CD4-positive, alpha-beta T cell (primary cell): ENCODE measurements at places on chromosomes 1 and 21.

DNA sequence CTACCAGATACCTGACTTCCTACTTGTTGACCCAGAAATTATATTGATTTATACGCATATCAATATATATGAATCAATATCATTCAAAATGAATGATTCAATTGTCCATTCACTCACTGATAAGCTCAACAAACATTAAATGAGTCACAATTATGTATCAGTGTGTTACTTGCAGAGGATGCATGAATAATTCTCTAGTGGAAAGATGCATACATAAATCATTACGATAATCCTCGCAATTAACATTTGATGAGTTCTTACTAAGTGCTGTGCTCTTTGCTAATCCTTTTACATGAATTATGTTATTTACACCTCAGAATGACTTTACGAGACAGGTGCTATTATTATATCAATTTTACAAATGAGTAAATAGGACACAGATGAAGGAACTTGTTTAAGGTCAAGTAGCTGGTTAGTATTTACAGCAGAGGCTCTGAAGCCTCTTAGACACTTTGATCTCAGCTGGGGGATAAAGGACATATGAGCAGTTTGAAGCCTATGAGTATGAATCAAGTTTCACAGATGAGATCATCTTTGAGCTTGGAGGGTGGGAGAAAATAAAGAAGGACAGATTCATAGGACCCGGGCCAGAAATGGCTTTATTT lies 112.8 kb upstream of the ADAMTS5 start:
- DNase-seq = no peak

DNA sequence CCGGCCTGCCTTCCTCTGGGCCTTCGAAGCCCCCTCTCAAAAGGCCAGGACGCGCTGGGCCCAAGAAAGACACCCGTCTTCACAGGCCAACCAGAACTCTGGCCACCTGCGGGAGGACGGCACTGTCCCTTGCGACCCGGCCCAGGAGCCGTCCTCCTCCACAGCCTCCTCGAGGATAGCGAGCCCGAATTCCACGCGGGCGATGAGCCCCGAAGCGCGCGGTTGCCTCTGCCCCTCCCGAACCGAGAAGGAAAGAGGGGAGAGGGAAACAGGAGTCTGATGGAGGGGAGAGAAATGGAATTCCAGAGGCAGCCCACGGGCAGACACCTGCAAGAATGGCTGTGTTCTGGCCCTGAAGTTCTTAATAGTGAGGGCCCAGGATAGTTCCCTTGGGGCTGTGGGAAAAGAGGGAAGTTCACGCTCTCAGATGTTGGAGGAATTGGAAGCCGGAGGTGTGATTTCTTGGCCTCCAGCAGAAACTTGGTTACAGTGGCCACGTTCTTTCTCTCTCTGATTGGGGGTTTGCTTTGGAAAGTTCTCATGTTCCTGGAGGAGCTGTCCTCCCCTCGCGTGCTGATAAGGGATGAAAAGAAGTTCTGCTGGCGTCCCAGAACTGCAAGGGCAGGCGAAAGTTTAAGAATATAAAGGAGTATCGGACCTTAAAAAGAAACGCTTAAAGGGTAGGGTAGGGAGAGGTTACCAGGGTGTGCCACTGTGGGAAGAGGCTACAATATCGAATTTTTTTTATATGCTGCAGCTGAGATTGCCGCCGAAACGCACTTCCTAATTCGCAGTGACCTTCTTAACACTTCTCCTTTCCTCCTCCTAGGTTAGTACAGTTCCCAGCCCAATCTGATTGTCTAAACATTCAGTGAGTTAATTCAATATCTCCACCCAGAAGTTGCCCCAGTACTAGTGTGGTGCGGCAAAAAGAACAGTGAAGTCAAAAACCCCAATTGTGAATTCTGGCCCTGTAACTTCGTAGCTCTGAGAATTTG lies 5.8 kb upstream of the SLC44A5 start:
- DNase-seq = no peak

GRCh38 chr1:183812128-183812527 lies 7.2 kb downstream of the RGL1 start:
- DNase-seq = no peak

- DNase-seq = no peak
Observed at GRCh38 chr1:237895630-237896029, 4.9 kb upstream of the ZP4 start.

- no peak for DNase-seq
Observed at GRCh38 chr1:205441318-205441633, 14.6 kb downstream of the BLACAT1 start.

DNA sequence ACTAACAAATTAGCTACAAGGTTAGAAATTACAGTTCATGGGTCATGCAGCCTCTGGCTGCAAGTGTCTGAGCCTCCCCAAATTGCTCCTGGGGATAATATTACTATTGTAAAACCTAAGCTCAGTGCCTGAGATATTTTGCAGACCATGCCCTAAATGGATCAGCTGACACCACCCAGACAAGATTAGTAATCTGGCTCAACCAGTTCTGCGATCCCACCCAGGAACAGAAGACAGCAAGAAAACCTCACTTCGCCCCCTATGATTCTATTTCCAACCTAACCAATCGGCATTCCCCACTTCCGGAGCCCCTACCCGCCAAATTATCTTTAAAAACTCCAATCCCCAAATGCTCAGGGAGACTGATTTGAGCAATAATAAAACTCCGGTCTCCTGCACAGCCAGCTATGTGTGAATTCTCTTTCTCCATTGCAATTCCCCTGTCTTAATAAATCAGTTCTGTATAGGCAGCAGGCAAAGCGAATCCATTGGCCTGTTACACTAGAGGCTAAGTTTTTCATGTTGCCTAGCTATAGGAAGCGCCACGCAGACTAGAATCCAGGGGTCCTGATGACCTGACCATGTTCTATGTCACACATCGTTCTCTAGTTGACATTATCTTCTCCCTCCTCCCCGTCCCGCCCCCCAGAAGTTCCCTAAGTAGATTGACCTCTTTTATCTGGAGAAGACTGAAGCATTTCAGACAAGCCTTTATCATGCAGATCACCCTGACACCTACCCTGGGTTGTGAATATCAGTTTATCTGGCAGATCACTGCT lies 22.4 kb upstream of the ZFYVE9 start:
- DNase-seq = no peak

- DNase-seq = no peak
Observed at GRCh38 chr1:82059959-82060358, 259.2 kb downstream of the ADGRL2 start.

- DNase-seq = no peak
Observed at GRCh38 chr1:246005067-246005466, 502.0 kb downstream of the SMYD3 start.

DNA sequence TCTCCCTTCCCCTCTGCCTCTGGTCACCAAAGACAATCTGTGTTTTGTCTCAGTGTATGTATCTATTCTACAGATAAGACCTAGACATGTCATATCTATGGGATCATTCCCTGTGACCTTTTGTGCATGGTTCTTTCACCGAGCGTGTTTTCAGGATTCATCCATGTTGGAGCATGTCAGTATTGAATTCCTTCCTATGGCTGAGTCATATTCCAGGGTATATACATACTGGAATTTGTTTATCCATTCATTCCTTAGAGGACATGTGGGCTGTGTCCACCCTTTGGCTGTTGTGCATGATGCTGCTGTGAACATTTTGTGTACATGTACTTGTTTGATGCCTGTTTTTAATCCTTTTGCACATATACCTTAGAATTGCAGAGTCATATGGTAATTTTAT lies 69.9 kb downstream of the NFASC start:
- no peak for DNase-seq

DNA sequence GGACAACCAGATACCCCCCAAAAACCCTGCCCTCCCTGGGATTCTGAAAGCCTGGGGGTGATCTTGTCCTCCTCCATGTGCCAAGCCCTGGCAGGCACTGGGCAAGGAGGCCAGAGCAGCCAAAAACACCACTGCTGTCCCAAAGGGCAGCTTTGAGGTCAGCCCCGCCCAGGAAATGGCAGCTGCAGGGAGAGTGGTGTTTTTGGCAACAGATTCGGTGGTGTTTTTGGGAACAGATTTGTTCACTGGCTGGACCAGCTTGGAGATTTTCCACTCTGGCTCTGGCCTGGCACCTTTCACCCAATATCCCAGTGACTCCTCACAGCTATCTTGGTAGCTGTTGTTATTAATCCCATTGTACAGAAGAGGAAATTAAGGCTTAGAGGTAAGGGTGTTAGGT lies 34.7 kb downstream of the LRP8 start:
- DNase-seq = no peak

DNA sequence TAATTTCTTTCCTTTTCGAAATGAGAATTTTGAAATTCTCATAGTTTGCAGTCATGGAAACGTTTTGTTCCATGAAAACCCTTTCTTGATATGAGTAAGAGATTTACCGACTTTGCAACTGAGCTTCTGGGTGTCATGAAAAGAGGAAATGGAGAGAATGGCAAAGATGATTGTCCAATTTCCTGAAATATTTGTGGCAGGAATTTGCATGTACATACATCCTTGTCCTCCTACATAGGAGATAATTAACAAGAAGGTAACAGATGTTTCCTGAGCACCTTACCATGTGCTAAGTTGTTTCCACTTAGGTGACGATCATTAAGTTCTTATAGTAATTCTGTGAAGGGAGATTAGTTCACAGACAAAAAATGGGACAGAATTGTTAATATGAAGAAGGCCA lies 170.7 kb downstream of the NEGR1 start:
- no peak for DNase-seq

DNA sequence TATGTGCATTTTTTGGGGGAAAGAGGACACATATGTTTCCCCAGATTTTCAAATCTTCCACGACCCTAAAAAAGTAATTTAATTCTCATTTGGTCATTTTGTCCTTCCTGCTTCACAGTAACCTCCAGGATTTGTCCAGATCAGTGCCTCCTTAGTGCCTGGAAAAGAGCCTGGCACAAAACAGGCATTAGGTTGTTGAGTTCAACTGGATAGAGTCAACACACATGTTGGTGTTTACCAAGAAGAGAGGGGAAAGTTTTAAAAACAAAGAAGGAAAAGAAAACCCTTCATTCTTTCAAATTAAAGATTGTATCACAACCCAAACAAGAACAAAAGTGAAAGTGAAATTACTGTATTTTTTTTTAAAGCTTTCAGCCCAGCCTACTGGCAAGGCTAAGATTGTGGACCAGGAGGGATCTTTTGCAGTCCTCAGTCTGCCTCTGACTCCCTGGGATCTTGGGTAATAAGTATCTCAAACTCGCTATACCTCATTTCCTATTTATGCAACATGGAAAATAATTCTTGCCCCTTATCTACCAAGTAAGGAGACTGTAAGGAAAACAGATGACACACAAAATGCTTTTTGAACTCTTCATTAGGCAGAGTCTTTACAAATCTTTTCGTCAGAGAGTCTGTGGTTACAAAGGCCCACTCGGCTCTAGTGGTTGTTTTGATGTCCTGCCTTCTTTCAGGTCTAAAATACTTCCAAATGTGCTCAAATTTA lies 57.8 kb downstream of the ZNF281 start:
- no peak for DNase-seq

DNA sequence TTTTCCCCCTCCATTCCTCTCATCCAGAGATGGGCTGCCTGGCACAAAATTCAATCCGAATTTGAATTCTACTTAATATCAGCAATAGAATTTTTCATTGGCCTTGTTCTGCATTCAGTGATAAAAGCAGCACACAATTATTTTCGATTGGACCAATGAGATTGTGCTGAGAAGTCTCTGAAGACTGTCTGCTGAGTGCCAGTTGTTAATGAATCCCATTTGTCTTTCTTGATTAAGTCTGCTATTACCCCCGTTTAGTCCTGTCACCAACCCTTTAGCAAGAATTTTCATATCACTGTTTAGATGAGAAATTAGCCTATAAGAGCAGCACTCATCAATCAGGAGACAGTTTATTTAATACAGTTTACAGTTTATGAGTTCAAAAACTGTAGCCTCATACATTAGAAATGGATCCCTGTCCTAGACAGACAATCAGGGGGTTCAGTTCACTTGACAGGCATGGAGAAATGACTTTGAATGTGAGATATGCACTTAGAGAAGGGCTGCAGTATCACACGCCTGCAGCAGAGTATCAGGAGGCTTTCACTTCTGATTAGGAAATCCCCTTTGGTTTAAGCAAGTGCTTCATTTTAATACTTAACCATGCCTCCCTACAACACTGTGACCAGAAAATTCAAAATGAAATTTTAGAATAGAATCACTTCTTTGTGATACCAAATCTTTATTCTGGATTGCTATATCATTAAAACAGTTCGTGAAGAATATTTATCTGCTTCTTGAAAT lies 304.7 kb upstream of the PTBP2 start:
- no peak for DNase-seq
